Stimulated activated CD4-positive, alpha-beta T cell treated with anti-CD3 and anti-CD28 coated beads, Interleukin-1b, Interleukin-23, amount 100 ng/mL, for 1 hour (primary cell): ENCODE measurements at places on chromosomes 1 and 21.

DNA sequence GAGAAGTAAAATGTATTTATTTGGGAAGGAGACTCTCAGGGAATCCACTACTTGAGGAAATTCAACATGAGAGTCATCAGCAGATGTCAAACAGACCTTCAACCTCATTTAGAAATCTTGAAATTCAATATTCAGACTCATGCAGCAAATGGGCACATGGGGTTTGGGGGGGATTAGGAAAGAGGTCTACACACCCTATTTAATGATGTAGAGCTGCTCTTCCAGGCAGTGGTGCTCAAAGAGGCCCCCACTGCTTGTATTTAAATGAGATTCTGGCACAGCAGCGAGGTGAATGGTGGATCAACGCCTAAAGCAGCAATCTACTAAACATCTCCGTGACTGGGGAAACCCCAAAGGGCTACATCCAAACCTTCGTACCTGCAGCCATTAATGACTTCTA lies 213.2 kb upstream of the C8B start:
- DNase-seq, result no peak

DNA sequence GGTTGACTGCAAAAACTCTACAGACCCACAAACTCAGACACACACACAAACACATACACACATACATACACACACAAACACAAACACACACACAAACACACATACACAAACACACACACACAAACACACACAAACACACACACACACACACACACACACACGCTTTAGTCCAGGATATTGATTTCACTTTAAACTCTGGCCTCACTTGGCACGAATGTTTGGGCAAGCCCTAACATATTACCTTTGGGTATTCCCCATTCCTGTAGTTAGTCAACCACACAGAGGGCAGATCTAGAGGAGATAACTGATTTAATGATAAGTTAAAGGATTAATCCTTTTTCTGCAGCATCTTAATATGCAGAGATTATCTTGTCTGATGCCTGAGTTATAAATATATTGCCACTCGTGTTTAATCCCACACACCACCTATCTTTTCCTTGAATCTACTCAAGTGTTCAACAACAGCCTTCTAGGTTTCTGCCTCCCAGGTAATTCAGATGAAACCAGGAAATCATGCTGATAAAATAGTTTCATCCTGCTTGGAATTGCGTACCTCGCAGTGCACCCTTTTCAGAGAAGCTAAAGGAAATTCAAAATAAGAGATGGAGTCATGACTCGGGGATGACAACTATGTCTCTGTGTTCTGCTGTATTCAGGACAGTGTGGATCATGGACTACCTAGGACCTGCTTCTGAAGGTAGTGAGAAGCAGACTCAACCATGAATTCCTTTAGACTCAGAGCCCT lies 14.5 kb upstream of the RUNX1 start:
- no peak for DNase-seq

DNA sequence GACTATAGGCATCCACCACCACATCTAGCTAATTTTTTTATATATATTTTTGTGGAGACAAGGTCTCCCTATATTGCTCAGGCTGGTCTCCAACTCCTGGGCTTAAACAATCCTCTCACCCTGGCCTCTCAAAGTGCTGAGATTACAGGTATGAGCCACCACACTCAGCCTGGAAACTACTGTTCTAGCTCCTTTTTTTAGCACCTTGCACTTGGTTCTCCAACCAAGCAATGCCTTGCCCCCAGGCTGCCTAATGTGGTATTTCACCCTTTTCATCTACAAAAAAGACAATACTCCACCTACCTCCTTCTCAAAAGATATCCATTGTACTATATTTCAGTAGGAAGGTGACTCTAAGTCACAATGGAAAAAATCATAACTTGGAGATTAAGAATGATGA lies 6.7 kb downstream of the ARNT start:
- no peak for DNase-seq

GRCh38 chr1:111857194-111857651 lies 101.5 kb downstream of the DDX20 start:
- DNase-seq, result no peak

DNA sequence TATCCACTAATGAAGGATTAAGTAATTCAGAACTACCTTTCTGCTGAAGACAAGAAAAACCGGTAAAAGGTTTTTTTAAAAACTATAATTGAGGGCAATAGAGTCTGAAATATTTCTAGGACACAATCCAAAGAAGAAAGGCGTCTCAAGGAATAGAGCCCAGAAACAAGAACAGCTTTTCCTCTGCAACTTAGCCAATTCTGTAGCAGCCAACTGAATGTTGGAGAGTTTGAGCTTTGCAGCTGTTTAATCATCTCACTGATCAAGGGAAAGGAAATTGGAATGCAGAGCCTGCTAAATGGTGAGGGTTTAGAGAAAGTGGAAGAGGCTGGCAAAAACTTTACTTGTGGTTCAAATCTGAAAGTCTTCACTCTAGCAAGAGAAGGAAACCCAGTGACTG lies 818.9 kb downstream of the KCNT2 start:
- DNase-seq, result no peak

- no peak for DNase-seq
Measured at GRCh38 chr1:116330342-116330652, 42.7 kb upstream of the ATP1A1 start.
